ENCODE measurements at places on chromosomes 16 and 17.

DNA sequence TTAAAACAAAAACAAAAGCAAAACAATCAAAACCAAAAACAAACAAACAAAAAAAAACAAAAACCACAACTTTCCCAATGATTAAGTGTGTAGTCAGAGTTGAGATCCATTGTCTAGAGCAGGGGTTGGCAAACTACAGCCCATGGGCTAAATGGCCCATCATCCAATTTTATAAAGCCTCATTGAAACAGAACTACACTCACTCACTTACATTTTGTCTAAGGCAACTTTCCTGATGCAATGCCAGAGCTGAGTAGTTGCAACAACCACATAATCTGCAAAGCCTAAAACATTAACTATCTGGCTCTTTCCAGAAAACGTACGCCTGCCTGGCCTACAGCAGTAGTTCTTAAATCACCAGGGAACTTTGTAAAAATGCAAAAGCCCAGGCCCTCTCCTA is 124.1 kb downstream of the SOX9 start:
- no peak for DNase-seq

DNA sequence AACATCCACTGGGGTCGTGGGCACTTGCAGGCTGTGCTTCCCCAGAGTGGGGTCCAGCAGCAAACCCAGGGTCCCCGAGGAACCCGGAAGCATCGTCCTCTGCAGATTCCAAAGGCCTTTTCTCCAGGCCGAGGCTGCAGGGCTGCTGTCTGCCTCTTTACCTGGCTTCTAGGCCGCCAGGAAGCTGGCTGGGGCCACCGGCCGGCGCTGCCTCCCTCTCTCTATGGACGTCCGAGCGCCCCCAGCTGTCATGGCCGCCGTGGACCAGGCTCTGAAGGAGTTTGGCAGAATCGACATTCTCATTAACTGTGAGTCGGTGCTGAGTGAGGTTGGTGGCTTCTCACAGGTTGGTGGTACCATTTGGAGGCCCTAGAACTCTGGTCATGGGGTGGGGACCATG is 5.6 kb downstream of the DECR2 start:
- DNase-seq: no peak

DNA sequence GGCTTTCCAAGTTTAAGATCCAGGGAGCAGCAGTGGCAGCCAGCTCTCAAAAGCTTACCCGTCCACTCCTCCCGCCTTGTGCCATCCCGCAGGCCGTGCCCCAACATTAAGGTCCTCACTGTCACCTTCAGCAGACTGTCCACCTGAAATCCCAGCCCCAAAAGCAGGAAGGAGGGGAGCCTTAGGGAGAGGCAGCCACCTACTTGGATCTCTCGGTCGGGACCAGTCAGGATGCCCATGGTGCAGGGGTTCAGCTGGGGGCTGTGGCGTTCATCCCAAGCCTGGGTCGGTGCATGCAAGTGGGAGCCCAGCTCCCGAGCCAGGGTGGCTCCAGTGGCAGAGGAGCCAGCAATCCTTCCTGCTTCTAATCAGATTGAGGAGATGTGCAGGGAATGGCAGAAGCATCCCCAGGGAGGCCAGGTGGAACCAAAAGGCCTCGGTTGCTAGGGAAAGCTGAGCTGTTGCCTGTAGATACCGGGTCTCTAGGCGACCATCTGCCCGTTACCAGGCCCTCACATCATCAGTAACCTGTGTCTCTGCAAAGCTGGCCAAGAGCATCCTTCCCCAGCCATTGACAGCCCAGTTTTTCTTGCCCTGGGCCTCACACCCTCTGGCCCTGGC is 24.6 kb downstream of the CNGB1 start:
- no peak for DNase-seq

DNA sequence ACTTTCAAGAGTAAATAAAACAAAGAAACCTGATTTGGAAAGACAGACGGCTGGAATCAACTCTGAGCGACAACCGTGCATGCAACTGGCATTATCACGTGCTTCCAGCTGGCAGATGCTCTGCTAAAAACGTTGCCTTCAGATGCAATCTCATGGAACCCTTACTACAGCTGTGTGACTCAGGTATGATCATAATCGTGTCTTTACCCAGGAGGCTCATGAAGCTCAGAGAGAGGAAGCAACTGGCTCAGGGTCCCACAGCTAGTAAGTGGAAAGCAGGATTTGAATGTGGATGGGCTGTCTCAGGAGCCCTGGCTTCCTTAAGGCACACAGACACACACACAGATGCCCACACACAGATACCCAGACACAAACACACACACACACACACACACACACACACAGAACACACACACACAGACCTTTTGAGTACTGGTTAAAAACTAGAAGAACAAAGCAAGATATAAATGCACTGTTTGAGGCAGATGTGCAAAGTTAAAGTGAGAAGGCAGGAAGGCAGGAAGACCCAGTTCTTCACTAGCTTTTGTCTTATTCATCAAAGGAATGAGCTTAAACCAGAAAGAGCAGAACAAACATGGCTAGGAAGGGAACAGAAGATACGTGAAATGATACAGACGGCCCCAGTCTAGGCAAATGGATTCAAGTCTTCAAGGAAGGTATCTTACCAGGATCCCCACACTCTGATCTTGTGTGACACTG is 275.2 kb downstream of the MAF start:
- DNase-seq: no peak

- DNase-seq: no peak
Measured at GRCh38 chr16:80627108-80627507, 86.3 kb downstream of the DYNLRB2 start.

DNA sequence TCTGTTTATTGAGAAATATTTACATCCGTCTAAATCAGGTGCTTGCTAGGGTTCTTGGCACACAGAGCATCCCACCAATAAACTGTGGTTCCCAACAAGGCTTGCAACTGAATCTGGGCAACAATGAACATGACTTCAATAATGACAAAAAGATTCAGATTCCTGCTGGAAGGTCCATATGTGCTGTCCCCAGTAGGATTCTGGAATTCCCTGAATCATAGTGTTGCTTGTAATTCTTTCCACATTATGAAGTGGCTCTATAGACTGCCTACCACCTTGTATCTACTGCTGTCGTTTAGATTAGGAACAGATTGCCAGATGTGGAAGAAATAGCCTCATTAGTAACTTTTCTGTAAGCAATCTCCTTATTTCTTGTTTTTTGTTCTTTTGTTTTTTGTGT is 265.9 kb downstream of the WWOX start:
- no peak for DNase-seq

GRCh38 chr16:6576606-6577005 is 756.0 kb upstream of the RBFOX1 start:
- no peak for DNase-seq

DNA sequence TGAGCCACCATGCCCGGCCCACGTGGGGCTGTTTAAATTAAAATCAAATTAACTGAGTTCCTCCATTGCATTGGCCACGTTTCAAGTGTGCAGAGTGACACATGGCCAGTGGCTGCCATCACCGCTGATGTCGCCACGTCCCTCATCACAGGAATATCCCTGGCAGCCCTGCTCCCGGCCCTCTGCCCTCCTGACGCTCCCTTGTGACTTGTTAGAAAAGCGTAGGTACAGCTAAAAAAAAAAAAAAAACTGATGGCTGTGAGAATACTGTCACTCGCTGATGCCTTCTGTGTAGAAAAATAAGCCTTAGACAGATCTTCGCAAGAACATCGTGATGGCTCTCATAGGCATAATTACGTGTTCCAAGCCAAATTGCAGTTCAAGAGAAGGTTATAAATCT is 21.7 kb downstream of the CARHSP1 start:
- DNase-seq: no peak
